Right ventricle myocardium inferior (tissue), 1 donor: ENCODE measurements at places on chromosomes 12 and 14. TPM values are rescaled to one million over a fixed set of nuclear protein-coding genes. Genes with fewer than 3 reads are reported as not detected.
A peak's percentile ranks its signal among the peaks of the same experiment; 100 is the strongest.

GRCh38 chr12:124734224-124734788 lies 129.4 kb downstream of the SCARB1 start:
- DNase-seq = peak; percentile 77

GRCh38 chr12:12926571-12927071 lies 25.3 kb downstream of the GPRC5D start:
- no peak for DNase-seq

GRCh38 chr12:14193639-14194038 lies 171.8 kb upstream of the ATF7IP start:
- DNase-seq = no peak

DNA sequence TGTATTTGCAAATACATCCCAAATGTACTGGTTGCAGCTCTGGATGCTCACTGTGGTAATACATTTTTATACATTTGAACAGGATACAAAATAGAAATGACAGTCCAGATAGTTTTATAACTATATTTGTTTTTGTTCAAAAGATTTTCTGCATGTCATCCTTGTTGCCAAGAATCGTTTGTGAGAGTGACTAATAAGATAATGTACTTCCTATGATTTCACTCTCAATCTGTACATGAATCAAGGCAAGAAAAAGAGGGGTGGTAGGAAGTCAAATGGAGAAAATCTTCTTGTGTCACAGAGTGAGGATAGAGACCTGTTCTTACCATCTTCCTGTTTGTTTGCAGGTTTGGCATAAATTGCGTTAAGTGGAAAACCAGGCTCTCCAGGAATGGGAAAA lies 13.9 kb downstream of the ARPC3 start:
- no peak for DNase-seq

GRCh38 chr12:24909667-24910066 lies 39.2 kb downstream of the BCAT1 start:
- no peak for DNase-seq

DNA sequence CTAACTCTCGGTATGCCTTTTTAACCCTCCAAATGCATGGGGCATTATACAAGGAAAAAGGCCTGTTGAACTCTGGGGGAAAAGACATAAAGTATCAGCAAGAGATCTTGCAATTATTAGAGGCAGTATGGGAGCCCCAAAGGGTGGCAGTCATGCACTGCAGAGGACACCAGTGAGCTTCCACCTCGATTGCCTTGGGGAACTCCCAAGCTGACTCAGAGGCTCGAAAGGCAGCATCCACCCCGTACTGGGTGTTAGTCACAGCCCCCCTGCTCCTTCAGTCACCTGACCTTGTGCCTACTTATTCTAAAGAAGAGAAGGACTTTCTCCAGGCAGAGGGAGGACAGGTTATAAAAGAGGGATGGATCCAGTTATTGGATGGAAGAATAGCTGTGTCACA lies 781.4 kb upstream of the TMEM132C start:
- DNase-seq = no peak

DNA sequence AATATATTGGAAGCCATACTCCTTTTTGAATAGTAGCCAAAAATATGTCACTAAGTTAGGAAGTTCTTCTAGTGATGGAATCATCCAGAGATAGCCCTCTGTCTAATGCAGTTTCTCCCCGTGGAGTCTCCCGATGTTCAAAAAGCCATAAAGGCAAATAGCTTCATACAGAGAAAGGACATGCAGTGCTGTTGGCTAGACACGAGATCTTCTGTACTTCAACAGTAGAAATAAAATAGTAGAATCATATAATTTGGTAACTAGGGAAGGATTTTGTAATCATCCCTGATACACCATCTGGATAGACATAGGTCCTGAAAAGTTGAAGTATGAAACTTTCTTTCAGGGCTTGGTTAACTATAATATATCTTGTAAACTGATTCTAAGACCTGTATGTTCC lies 27.6 kb downstream of the LRFN5 start:
- no peak for DNase-seq

EXOC3L4 gene
- total RNA-seq = 1.2 TPM
